ENCODE measurements at places on chromosomes 6 and 20.

DNA sequence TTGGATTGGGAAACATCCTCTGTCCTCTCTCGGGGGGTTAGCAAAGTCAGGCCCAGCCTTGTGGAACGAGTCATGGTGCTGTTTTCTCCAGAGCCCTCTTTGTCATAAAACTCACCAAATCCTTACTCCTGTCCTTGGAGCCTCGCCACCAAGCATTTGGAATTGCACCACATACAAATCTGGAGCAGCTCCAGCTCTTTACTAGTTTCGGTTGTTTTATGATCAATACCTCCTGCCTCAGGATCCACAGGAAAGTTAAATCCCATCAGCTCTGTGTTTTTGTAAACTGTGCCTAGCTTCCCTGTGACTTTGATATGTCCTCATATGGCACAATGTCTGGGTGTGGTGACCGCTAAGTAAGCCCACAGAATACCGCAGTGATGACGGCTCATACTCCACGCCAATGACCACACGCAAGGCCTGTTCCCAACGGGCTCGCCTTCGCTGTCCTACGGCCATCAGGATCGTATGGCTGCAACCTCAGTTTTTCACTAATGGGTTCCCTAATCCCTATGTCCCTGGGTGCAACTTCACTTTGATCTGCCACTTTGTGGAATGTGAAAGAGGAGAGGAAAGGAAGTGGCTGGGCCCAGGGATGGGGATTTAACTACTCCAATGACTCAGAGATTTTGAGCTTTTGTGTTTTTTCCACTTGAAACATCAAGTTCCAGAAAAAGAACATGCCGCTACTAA is 111.3 kb upstream of the FOXQ1 start:
- no peak for DNase-seq

- no peak for DNase-seq
Measured at GRCh38 chr6:77249560-77249959, 213.7 kb downstream of the HTR1B start.

- DNase-seq, result no peak
Measured at GRCh38 chr20:35518955-35519354, 10.5 kb downstream of the C20orf173 start.

DNA sequence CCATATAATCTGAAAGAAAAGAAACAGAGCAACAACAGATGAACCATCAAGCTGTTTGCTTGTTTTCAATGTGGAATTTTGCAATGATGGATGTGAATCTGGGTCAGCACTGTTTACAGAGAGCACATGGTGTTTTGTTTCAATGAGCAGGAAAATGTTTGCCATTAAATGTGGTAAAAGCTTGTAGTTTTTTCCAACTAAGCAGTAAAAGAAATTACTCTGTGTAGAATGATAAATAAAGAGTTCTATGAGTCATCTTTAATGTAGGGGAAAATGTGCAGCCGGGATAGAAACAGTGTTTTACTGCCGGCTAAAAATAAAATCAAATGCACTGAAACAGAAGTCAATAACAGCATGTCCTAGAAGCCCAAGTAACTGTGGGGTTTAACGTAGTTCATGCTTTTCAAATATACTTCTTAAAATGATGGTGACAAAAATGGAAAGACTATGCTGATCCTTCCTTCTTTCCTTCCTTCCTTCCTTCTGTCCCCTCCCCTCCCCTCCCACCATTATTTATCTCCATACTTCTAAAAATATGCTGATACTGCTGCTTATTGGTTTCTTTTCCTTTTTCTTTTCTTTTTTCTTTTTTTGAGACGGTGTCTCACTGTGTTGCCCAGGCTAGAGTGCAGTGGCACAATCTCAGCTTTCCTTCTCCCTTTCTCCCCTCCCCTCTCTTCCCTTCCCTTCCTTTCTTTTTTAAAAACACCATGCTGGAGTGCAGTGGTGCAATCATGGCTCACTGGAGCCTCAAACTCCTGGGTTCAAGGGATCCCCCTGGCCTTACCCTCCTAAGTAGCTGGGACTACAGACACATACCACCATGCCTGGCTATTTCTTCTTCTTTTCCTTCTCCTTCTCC is 6.3 kb upstream of the NAA20 start:
- peak; percentile 77 for DNase-seq

DNA sequence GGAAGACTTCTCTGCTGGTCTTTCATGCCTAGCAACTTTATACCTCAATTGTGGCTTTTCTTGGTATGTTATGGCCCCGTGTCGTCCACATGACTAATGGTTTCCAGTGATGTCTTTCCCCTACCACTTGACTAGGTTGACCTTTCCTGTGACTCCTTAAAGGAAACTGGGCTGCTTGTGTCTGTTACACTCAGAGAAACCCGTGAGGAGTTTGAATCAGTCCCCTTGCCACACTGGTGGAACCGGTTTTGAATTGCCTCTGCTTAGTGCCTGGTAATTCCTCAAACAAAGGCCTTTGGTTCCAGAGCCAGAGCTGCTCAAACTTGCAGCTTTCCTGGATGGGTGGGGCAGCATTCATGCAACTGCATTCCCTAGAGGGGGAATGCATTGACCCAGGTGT is 21.9 kb downstream of the ECT2L start:
- peak; percentile 98 for DNase-seq

GRCh38 chr6:159966981-159967380 is 1.9 kb upstream of the IGF2R start:
- no peak for DNase-seq

- DNase-seq, result no peak
Measured at GRCh38 chr6:68679399-68679798, 44.3 kb downstream of the ADGRB3 start.

DNA sequence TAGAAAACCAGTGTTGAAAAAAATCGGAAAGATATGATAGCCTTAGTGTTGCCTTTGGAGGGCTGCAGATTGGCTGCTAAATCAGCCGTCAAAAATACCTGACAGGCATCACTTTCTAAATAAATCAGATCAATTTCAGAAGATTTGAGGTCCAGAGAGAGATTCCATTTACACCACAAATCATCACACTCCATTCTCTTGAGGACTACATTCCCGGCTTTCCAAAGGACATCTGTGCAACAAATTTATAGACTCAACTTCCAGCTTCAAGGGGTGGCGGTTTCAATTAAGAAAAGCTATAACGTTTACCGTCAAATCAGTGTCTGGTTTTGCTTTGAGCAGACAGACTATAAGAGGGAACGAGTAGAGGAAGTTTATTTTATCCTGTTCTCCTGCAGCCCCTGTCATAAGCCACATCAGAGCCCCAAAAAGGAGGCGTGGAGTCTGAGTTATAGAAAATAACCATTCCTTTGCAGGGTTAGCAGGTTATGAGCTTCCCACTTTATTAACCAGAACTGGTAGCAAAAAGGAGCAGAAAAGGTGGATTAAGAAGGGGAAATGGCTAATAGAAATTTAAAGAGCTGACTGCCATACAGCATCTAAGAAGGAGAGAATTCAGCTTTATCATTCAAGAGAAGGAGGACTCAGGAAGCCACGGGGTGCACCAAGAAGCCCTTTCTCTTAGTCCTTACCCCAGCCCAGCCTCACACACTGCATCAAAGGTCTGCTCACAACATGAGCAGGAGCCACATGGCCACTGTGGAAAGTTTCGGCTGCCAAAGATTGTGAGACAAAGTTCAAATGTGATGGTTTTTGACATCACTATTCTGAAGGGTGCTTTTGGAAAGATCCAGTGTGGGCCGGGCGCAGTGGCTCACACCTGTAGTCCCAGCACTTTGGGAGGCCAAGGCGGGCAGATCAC is 12.9 kb upstream of the UQCC2 start:
- DNase-seq, result no peak

- DNase-seq, result no peak
Measured at GRCh38 chr6:139198529-139199288, 63.8 kb downstream of the HECA start.

DNA sequence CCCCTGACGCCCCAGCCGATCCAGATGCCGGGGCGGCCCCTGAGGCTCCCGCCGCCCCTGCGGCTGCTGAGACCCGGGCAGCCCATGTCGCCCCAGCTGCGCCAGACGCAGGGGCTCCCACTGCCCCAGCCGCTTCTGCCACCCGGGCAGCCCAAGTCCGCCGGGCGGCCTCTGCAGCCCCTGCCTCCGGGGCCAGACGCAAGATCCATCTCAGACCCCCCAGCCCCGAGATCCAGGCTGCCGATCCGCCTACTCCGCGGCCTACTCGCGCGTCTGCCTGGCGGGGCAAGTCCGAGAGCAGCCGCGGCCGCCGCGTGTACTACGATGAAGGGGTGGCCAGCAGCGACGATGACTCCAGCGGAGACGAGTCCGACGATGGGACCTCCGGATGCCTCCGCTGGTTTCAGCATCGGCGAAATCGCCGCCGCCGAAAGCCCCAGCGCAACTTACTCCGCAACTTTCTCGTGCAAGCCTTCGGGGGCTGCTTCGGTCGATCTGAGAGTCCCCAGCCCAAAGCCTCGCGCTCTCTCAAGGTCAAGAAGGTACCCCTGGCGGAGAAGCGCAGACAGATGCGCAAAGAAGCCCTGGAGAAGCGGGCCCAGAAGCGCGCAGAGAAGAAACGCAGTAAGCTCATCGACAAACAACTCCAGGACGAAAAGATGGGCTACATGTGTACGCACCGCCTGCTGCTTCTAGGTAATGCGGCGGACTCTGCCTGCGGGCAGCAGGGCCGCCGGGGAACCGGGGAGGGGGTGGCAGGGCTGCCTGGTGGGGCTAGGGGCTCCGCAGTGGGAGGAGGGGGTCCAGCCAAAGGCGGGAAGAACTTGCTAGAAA is 2.3 kb downstream of the GNAS start:
- no peak for DNase-seq

GRCh38 chr6:43053545-43054205 is at the start of gene CUL7:
CUL7 (minus strand) TSS chr6:43053851; CDS start chr6:43052788, 1,063 bp downstream.
- peak; percentile 98 for DNase-seq

DNA sequence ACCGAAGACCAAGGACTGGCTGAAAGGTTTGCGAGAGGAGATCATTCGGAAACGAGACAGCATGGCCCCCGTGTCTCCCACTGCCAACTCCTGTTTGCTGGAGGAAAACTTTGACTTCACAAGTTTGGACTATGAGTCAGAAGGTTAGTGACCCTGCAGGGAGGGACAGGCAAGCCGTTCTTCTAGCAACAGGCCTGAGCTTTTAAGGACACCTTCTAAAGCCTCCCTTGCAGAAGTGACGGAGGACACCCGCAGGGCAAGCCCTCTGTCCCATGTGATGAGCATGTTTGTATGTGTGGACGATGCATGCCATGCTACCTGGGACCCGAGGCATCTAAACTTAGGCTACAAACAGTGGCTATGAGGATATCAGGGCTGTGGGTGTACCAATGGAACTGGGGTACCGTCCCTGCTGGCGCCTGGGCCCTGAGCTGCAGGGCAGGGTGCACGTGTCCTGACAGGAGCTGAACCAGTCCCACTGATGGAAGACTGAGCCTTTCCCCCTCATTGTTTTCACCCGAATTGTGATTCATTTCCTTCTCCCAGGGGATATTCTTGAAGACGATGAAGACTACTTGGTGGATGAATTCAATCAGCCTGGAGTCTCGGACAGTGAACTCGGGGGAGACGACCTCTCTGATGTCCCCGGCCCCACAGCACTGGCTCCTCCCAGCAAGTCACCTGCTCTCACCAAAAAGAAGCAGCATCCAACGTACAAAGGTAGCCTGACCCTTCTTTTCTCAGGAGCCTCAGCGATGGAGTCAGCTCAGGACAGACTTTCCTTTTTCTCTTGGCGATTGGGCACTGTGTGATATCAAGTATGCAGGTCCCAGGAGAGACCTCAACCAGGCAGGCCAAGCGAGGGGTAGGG is 84.4 kb downstream of the SERAC1 start:
- no peak for DNase-seq

DNA sequence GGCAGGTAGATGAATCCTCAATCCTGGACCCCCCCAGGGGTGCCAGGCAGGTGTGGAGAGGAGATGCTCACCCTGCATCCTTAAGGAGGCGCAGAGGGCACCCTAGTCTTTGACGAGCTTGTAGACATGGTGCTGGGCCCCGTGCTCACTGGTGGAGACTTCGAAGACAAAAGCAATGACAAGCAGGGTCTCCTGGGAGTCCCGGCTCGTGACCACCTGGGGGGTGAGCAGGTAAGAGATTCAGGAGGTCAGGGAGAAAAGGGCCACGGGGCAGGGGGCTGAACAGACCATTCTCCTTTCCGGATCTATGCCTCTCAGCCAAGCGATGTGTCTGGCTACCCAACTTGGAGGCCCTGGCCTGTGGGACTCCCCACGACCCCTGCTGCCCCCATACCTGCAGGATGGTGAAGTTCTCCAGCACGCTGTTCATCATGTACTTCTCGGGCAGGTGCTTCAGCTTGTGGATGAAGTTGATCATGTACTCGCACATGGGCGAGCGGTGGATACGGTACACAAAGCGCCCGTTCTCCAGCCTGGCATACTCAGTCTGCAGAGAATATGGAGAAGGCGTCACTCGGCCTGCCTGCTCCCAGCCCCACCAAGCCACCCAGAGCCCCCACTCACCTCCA is 6.9 kb downstream of the RPL10A start:
- DNase-seq, result no peak

- no peak for DNase-seq
Measured at GRCh38 chr6:167053895-167054530, 54.8 kb downstream of the CEP43 start.

- no peak for DNase-seq
Measured at GRCh38 chr20:14896569-14896968, 559.2 kb upstream of the FLRT3 start.

- no peak for DNase-seq
Measured at GRCh38 chr6:142255785-142256184, 46.0 kb upstream of the ADGRG6 start.

GRCh38 chr6:6975459-6976111 is 132.2 kb upstream of the RREB1 start:
- DNase-seq, result no peak

DNA sequence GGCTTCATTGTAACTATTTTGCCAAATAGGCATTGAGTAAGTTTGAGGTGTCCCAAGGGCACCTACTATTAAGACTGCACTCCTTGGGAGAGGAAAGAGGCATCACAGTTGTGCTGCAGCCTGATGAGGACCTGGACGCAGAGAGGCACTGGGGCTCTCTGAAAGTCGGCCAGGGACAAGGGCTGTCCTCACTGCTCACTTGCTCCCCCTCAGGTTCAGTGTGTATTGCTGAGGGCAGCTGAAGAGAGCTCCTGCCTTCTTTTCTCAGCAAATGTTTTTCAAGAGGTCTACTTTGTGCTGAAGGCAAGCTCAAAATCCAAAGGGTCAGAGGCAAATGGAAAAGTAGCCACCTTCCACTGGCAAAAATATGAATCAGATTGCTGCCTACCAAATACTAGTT is 331.8 kb downstream of the RIMS1 start:
- DNase-seq, result peak; percentile 13

DNA sequence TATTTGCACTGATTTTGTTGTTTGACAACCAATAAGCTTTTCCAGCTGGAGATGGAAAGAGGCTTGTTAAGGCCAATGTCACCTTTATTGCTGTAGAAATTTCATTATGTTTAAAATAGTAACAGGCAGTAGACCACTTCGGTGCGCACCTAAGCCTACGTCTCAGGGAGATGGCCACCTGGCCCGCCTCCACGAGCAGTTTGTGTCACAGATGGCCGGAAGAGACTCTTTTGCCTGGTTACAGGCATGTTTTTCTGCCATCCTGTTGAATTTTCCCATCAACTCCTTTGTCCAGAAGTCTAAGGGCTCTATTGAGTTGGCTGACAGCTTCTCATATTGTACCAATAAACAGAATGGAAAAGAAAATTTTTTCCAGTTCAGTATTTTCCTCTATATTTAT is 51.0 kb downstream of the SLC9A8 start:
- no peak for DNase-seq

All from PC-3 (cell line).